ENCODE measurements at places on chromosomes 7 and 10.

DNA sequence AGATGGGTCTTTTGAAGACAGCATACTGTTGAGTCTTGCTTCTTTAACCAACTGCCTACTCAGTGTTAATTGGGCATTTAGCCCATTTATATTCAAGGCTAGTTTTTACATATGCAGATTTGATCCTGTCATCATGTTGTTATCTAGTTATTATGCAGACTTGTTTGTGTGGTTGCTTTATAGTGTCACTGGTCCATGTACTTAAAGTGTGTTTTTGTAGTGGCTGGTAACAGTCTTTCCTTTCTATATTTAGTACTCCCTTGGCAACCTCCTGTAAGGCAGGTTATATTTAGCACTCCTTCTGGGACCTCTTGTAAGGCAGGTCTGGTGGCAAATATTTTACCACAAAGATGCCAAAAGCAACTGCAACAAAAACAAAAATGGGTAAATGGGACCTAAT, 66.7 kb downstream of the TES start:
- DNase-seq = no peak

DNA sequence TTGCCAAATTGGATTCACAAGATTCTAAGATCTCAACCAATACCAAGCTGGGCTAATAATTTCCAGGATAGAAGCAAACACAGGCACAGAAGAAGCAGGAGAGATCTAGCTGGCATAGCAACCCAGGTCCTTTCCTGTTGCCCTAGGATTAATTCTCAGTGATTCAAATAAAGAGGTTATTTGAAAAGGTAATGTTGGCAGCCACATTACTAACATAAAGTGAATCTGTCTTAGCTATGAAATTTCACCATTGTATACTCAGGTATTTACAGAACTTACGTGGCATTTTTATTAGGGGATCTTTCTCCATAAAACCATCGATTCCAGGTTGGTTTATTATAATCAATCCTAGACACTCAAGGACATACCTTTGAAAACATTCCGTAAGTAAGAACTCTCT, 379.3 kb upstream of the POM121L12 start:
- no peak for DNase-seq

- no peak for DNase-seq
These were observed 36.6 kb upstream of the KCNIP2 start for GRCh38 chr10:101880232-101880573.

- no peak for DNase-seq
These were observed 30.3 kb downstream of the TRDMT1 start for GRCh38 chr10:17171141-17171641.

Data from NCI-H2171 (cell line).